ENCODE measurements at places on chromosomes 13 and 19.

DNA sequence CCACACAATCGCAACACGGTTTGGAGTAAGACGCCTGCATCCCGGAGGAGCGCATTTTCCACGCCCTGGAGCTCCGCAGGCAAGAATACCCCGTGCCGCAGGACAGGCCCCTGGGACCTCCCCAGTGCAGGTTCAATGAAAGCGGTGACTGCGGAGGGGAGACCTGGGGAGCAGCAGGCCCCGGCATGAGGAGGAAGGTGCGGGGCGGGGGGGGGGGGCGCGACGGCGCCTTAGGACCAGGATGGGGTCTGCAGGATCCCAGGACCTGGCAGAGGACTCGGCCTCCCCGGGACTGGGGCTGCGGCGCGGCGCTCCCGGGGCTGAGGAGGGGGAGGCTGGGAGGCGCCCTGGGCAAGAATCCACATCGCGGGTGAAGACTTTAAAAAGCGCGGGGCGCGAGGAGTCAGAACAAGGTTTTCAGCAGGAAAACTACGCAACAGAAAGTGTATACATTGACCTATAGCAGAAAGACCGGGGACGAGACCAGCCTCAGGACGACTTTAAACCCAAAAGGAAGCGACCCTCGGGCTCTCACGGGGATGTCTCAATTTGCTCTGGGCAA lies 432 bp downstream of the ZNF611 start:
- DNase-seq: no peak

GRCh38 chr19:40600570-40601133 lies 517 bp upstream of the LTBP4 start:
- DNase-seq: no peak

DNA sequence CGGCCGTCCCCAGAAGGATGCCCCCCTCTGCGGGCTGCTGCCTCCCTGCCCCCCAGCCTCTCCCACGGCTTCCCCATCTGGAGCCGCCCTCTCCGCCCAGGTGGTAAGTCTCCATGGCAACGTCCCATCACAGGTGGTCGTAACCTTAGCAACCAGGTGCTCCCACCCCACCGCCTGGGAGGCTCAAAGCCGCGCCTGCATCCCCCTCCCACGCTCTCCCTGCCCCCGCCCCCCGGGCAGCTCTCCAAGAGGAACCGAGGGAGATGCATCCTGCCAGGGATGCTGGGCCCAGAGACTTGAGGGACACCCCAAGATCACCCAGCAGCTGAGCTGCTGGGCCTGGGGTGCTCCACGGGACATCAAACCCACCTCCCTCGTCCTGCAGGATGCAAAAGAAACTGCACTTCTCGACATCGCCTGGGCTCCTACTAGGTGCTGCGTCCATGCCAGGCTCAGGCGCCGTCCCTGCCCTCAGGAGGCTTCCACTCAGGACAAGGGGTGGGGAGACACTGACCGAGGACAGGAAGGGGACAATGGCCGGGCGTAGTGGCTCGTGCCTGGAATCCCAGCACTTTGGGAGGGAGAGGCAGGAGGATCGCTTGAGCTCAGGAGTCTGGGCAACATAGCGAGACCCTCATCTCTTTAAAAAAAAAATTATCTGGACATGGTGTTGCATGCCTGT lies 5.0 kb upstream of the LINGO3 start:
- no peak for DNase-seq

DNA sequence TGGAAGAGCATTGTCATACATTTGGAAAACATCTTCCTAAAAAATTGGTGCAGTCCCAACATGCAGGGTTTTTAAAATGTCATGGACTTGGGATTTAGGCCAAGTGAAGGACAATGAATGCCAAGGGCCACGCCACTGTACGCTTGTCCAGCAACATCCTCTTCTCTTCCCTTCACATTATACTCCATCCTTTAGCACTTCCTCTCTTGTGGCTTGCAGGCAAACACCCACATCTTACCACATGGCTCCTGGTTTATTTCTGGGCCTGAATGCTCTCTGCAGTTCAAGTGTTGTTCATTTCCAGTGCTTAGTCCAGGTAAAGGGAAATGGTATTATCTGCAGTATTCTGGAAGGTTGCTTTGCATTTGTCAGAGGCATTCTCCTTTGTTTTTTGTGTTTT lies 45.0 kb downstream of the CBY2 start:
- DNase-seq: no peak

Measured in NCI-H2107 (cell line).